ENCODE measurements at places on chromosomes 4 and X.

GRCh38 chr4:149741186-149741831 lies 74.3 kb downstream of the IQCM start:
- no peak for DNase-seq

- no peak for DNase-seq
Measured at GRCh38 chr4:94642561-94642866, 115.2 kb upstream of the BMPR1B start.

- no peak for DNase-seq
Measured at GRCh38 chr4:138115053-138115452, 127.1 kb downstream of the SLC7A11 start.

DNA sequence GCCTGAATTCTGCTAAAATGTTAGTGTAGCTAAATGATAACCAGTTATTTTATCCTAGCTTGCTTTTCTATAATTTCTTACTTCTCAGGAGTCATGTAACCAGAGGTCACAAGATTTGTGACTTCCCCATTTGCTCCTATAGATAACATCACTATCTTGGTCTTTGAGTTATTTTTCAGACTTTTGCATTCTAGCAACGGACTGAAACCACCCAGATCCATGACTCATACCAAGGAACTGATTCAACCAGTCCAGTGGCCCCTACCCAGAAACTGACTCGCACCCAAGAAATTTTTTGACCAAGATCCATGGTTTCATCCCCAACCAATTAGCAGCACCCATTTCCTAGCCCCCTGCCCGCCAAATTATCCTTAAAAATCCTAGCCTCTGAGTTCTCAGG lies 50.0 kb downstream of the IQCM start:
- no peak for DNase-seq

DNA sequence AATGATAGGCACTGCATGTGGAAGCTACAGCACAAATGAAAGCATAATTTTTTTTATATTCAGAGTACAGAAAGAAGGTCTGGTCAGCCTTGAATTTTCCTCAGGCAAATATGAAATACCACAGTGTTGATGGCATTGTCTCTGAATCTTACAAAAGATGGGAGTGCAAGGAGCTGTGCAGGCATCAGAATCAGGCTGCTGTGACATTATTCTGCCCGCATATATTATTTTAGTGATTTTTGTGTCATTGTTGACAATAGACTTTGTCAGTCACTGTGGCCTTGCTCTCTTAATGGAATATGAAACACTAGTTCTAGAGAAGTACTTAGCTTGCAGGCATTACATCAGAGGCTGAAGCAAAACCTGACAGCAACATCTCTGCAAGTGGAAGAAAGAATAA lies 42.5 kb downstream of the SYTL5 start:
- DNase-seq = no peak

GRCh38 chrX:86051741-86052140 lies 4.4 kb upstream of the CHM start:
- no peak for DNase-seq

- DNase-seq = no peak
Measured at GRCh38 chr4:78369679-78370078, 181.9 kb upstream of the ANXA3 start.

- DNase-seq = no peak
Measured at GRCh38 chr4:105719204-105719603, 10.6 kb downstream of the GSTCD start.

GRCh38 chrX:116384406-116384954 lies 51.9 kb upstream of the SLC6A14 start:
- DNase-seq = no peak

DNA sequence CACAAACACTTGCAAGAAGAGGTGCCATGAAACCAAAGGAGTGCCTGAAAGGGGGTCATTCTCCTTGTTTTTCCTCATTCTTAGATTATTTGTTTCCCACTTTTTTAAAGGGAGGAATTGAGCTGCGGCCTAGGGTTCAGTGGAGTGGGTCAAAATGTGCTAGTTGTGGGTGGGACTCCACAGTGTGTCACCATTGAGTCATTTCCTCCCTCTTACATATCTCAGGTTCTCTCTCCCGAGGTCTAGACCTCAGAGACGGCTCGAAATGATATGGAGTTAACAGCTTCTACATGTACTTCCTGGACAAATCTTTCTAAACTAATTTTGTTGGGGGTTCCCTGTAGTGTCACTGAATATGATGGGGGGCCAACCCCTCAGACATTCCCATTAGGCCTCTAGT lies 328.4 kb upstream of the SPANXN1 start:
- no peak for DNase-seq

- no peak for DNase-seq
Measured at GRCh38 chr4:101290654-101291053, 56.7 kb downstream of the PPP3CA start.

GRCh38 chr4:42417550-42417949 lies 20.3 kb downstream of the SHISA3 start:
- DNase-seq = no peak

DNA sequence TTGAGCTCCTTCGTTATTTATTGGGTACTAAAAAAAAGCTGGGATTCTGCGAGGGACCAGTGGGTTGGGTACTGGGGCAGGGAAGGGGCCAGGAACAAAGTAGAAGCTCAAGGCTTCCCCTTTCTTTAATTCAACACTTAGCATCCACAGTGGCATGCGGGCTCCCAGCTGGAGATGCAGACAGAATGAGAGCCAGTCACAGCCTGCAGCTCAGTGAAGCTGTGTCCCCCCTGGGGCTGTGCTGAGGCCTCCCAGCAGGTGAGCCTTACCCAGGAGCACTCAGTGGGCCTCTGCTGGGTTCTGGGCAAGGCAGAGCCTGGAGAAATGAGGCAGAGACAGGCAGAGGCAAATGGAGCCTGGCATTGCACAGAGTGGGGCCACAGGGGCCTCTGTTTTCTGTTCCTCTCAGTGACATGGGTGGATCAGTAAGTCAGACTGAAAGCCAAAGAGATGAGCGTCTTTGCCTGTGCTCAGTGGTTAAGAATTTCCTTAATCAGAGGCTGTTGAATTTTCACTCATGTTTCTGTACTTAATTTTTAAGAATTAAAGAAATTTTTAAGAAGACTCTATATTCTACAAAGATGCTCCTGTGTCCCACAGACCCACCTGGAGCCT lies 181.4 kb upstream of the RBPJ start:
- no peak for DNase-seq

DNA sequence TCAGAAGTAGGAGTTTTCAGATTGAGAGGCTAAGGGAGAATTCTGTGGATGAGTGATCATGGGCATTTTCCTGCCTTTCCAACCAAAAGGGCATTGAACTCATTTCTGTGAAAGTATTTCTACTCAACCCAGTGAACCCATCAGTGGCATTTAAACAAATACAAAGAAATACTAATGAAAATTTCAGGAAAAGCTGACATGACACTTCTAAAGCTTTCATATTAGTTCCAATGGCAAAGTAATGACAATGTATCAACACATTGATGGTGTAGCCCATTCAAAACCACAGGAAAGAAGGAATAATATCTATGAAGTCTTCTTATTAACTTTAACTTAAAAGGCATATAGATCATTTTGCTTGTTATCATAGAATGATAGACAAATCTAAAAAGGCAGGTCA lies 183.5 kb upstream of the ANXA10 start:
- no peak for DNase-seq

DNA sequence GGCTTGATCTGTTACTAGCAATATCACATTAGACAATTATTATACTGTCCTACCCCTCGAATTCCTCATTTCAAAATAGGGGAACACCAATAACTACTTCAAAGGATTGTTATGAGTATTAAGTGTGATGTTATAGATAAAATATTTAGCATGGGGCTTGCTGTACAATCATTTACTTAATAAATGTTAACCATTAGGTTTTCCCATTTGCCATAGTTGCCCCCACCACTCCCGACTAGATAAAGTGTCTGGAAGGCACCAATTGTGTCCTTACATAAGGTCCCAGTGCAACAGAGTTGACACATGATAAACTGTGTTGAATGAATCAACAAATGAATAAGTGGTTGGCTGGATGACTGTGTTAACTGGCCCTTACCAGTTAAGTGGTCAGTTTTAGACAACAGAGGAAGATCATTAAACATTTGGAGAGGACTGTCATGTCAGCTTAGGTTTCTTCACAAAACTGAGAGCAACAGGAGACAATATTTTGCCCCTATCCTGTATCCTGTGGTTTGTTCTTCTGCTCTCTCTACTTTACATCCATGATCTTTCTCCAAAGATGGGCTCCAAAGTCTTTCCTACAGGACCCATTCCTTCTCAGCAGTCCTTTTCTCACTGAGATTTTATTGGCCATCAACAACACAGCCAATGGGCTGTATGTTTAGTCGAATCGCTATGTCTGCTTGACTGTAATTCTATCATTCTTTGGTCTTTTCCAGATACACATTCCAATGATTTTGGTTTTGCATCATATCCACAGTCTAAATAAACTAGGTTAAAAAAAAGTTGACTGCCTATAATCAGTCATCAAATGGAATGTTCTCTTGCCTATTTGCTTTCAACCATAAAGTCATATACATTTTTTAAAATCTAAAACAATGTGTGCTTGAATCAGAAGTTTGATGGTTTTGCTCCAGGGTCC lies 74.4 kb downstream of the RNF150 start:
- DNase-seq = no peak

DNA sequence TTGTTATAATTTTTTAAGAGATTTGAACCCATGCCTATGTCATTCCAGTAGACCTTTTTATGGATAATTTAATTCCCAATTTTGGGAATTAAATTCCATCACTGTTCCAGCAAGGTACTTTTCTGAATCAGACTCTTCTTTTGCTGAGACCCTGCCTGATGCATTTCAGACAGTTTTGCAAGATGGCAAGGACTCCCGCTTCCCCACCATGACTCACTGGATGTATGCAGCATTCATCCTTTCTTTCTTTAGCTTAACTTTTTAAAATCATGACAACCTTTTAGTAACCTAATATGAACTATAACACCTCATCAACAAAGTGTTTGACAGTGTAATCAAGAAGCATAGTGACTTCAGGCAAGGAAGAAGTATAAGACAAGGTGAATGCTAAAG lies 178.1 kb upstream of the LEF1 start:
- DNase-seq = no peak

DNA sequence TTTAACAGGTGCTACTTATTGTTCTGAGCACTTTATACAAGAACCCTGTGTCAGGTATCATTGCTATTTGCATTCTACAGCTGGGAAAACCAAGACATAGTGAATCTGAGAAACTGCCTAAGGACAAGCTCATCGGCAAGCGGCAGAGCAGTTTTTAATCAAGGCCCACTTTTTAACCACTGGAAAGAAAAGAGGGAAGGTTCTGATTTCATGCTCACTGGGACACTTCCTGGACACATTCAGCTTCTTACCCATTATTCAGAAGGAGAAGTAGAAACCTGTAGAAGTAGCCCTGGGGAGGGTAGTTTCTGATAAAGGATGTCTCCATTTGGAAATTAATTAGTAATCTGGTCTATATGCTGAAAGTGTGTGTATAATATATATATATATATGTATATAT lies 2.5 kb upstream of the LNX1 start:
- DNase-seq = no peak

GRCh38 chr4:86961116-86961515 lies 26.3 kb downstream of the AFF1 start:
- no peak for DNase-seq

GRCh38 chrX:53580742-53581504 lies 105.6 kb downstream of the HUWE1 start:
- DNase-seq = no peak

DNA sequence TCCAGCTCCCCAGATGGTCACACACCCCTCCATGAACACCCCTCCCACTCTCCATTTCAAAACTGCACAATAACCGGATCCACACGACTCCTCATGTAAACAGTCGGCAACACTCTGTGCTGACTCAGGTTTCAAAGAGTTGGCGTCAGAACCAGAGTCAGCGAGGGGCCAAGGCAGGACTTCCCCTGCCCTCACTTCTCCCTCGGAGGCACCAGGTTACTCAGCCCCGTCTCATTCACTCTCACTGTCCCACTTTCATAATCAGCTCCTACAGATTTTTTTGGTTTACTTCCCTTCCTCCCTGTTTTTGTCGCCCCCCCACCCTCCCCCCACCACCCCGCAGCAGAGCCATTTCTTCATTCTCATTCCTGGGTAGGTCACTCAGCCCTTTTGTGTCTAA lies 2.7 kb upstream of the TIMP1 start:
- no peak for DNase-seq

DNA sequence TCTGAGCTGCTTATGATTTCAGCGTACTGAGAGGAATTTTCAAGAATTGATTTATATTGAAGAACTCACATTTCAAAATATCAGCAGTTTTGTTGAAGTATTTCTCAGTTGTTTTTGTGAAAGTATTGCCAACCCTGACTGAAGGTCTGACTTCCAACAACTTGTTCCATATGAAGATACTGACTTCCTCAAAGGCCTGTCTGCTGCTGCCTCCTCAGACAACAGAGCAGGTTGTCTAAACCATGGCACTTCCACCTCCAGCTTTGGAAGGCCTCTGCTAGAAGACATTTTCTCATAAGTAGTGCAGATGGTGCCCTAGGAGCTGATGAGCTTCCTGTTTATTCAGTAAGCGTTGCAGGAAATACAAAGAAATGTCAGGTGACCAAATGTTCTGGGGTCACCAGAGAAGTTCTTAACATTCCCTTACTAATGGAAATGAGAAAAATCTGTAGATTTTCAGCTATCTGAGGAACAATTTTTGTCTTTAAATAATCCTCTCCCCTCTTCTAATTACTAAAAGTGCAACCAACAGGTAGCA lies 28.8 kb downstream of the FGF2 start:
- DNase-seq = no peak

- DNase-seq = no peak
Measured at GRCh38 chrX:19673375-19674040, 158.2 kb upstream of the MAP3K15 start.

GRCh38 chr4:188433741-188434315 lies 294.6 kb downstream of the TRIML1 start:
- no peak for DNase-seq

GRCh38 chr4:13642170-13642950 lies 14.8 kb upstream of the BOD1L1 start:
- DNase-seq = no peak

- no peak for DNase-seq
Measured at GRCh38 chrX:124045109-124045508, 83.6 kb downstream of the STAG2 start.

GRCh38 chrX:33129607-33130006 lies 81.7 kb downstream of the DMD start:
- DNase-seq = no peak

DNA sequence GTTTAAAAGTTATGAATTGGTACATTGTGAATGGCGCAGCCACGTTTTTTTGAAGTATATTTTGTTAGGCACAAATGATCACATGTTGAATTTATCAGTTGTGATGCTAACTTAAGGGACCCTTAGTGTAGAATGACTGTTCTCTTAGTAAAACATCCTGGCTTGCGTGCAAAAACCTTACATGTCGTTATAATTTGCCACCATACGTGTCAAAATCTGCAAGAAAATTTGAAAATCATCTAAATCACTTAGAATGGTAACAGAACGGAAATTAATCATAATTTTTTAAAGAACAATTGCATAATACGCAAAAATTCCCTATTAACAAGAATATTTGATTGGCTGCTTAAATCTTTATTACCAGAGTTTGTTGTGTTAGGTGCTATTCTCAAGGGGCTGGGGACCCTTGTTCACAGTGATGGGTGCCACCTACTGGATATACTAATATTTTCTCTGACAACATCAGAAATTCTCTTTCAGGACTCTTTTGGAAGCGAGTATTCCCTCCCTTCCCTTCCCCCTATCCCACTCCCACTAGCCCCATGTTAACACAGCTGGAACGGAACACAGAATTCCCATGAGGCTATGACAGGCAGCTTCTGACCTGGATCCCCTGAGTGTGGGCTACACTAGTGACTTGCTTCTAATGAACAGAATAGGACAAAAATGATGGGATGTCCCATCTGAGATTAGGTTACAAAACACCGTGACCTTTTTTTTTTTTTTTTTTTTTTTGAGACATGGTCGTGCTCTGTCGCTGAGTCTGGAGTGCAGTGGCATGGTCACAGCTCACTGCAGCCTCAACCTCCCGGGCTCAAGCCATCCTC lies 71.8 kb downstream of the SUPT20HL2 start:
- no peak for DNase-seq
